Left ventricle myocardium superior (tissue), 1 donor: ENCODE measurements at places on chromosomes 5 and 9. TPM values are rescaled to one million over a fixed set of nuclear protein-coding genes. Genes with fewer than 3 reads are reported as not detected.

The ANKRD31 gene
- not detected for total RNA-seq

The GALNT12 gene
- total RNA-seq: 0.64 TPM

The LECT2 gene
- not detected for total RNA-seq

The FOCAD gene
- total RNA-seq: 29.0 TPM

The HMCN2 gene
- total RNA-seq: 7.3 TPM

The IFNK gene
- not detected for total RNA-seq

The EXOSC3 gene
- total RNA-seq: 17.9 TPM

The FAM221B gene
- not detected for total RNA-seq

The FCN1 gene
- 5.7 TPM for total RNA-seq

DNA sequence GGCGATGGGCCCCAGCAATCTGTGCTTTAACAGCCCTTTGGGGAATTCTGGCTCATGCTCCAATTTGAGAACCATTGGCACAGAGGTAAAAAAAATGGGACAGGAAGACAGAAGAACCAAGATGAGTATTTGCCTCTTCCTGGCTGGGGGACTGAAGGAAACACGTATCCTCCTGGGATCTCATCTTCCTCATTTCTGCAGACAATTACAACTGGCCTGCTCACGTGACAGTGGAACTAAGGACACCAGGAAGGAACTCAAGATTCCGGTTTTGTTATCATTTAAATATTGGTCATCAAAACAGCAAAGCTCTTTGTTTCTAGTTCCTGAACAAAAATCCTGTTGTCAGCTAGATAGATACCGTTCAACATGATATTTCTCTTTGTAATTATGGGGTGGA lies 216.0 kb upstream of the DAP start:
- no peak for DNase-seq

DNA sequence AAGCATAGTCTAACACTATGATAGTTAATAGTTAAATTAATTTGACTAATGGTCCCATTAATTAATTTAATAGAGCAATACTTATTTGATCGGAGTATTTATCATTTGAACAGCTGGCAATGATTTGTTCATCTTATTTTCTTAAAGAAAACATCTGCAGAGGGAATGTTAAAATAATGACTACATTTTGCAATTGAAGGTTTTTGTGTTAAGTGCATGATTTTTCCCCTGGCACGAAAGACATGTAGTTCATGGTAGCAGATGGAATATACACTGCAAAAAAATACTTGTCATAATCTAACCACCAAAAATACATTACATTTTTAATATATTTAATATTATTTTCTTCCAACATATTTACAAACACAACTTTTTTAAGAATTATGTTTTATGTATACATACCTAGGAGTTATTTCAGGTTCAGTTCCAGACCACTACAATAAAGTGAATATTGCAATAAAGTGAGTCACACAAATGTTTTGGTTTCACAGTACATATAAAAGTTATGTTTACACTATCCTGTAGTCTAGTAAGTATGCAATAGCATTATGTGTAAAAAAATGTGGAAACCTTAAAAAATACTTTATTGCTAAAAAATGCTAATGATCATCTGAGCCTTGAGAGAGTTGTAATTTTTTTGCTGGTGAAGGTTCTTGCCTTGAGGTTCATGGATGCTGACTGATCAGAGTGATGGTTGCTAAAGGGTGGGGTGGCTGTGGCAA lies 292.6 kb upstream of the DAB2 start:
- no peak for DNase-seq

DNA sequence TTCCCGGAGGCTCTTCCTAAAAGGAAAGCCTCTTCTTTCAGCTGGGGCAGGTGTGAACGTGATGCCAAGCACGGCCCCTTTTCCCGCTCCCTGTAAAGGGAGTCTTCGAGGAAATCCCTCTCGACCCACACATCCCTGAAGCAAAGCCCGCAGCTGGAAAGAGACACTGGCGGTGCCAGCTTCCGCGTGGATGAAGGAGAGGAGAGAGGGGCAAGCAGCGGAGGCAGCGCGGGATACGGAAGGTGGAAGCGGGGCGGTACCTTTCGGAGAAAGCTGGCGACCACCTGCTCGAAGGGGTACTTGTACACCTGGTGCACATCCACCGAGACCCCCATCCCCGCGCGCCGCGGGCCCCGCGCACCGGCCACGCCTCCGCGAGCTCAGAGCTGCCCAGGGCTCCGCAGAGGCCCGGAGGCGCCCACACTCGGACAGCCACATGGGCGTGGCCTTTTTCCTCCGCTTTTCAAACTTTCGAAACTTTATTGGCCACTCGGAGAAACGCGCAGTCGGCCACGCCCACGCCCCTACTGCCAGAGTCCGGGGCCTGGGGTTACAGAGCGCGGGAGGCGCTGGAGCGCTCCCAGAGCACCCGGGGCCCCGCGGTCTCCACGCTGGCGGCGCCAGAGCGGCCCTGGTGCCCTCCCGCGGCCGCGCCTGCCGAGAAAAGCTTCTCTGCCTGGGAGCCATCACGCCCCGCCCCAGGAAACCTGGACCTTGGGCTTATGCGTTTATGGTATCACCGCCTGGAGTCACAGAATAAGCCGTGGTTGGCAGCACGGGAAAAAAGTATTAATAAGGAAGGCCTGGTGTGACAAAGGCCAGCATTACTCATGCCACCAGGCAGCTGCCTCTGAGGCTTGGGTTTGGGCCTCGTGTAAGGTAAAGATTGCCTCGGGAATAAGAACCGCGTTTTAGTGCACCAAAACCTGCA lies at the start of gene PRELID2:
Gene PRELID2 (minus strand): TSS at position 426 of the 931 bp plus-strand sequence. CDS start 91 bp downstream, at position 335.
- DNase-seq: peak; percentile 94

DNA sequence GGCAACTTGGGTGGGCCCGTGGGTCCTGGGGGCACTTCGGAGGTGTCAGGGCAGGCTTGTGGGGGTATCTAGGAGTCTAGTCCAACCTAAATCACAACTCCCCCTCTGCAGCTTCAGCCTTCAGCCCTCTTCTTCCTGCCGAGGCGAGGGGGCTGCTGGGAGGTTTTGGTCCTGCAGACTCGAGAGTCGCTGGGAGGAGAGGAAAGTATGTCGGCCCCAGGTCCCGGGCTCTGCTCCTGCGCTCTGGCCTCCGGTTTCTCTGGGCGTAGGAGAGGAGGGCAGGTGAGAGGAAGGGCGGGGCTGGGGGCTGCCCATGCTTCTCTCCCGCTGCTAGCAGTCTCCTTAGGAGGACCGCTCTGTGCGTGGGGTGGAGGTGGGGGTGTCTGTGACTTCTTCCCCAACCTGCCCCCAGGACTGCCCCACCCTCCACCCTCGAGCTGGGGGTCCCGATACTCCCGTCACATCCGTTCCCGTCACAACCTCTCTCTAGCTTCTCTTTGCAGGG lies 139.8 kb upstream of the COL5A1 start:
- no peak for DNase-seq

GRCh38 chr9:76561900-76562299 lies 102.9 kb downstream of the GCNT1 start:
- DNase-seq: no peak

DNA sequence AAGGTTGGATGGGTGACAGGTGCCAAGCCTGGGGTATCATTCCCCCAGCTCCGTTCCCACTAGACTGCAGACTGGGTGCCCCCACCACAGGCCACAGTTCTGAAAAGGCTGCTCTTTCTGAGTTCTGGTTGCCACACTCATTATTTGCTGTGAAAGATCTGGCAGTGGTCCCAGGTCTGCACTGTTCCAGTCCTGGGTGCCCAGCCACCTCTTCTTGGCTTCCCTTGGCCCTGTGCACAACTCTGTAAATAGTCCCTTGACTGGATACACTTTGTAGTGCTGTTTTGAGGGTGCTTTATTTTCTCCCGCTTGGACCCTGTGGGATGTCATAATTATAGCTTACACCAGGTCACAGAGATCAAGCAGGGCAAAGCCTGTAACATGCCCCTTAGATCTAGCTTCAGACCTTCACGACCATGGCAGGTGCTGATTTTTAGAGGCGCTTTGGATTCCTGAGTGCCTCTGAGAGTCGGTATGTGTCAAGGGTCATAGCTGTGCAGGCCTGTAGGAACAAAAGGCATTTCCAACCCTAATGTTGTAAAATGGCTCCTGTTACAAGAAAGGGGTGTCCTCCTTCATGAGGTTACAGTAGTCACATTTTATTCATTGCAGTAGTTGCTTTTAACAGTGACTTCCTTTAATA lies 344.9 kb downstream of the ICE1 start:
- DNase-seq: peak; percentile 67

- no peak for DNase-seq
Observed at GRCh38 chr5:63697811-63698210, 264.4 kb downstream of the HTR1A start.

GRCh38 chr5:34895641-34896419 lies 19.5 kb downstream of the RAD1 start:
- no peak for DNase-seq

GRCh38 chr9:135714242-135715055 lies 12.5 kb downstream of the KCNT1 start:
- DNase-seq: no peak

GRCh38 chr9:128912270-128912853 lies 8.4 kb upstream of the PHYHD1 start:
- no peak for DNase-seq

DNA sequence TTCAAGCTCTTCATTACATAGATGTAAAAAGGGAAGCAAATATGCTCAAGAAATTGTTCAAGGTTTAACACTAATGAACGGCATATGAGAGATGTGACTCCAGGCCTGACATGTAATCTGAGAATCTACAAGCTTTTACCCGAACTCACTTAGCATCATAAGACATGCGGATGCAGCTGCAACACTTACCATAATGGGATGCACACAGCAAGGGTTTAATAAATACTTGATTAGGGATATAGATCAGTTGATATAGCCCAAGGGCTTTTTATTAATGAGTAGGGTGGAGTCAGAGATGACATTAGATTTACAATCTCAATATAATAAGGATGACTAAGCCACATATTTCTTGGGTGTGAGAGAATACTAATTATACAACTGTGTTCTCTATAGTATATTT lies 2215.5 kb downstream of the MAT2B start:
- DNase-seq: no peak

DNA sequence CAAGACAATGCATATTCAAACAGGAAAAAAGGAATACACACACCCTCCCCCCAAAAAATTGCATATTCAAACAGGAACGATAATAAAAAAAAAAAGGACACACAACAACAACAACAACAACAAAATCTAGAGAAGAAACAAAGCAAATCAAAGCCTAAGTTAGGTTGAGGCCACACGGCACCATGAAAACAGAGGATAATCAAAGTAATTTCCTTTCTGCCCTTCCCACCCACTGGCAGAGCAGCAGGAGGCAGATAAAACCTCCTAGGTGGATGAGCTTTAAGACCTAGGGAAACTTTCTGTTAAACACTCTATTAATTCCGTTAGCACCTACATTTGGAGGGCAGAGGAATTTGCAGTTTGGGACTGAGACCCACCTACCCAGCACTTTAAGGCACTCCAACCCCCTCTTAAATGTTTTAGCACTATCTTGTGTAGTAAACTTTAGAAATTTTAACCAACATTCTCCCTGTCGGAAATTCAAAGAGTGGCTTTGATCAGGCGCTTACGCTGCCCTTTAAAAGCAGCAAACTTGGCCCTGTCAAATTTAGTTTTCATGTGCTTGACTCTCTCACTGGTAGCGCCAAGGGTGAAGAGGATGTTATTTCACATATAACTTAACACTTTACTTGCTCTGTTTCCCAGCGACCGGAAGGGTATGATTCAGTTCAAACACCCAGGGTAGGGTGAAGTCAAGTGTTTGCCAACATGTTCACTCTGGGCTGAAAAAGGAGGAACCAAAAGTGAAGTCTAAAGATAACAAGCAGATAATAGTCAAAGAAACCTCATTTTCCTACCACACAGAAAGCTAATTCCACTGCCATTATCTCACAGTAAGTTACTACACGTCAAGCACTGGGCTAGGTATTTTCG lies 9.2 kb downstream of the ENC1 start:
- no peak for DNase-seq

GRCh38 chr5:35408146-35408545 lies 177.9 kb upstream of the PRLR start:
- no peak for DNase-seq

- no peak for DNase-seq
Observed at GRCh38 chr5:103927739-103928138, 365.1 kb upstream of the NUDT12 start.

DNA sequence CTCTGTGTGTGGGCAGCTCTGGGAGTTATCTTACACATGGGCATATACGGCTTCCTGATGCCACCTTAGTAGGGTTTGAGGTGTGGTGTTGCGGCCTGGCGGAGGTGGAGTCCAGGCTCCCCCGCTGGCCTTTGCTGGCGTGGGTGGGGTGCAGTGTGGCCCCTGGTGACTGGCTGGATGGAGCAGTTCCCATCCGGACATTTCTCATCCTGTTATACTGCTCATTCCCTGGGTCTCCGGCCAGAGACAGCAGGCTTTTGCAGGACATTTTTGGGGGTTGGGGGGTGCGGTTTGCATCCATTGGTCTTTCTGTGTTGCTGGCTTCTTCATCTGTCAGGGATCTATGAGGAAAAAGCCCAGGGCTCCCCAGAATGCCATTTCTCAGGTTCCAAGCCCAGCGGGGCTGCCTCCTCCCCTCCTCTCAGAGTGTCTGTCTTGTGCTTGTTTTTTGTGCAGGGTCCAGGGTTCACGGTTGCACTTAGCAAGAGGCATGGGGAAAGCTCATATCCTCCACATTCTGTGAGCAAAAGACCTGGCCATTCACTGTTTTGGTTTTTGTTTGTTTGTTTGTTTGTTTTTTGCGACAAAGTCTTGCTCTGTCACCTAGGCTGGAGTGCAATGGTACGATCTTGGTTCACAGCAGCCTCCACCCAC lies 22.3 kb downstream of the NDUFS6 start:
- DNase-seq: no peak

DNA sequence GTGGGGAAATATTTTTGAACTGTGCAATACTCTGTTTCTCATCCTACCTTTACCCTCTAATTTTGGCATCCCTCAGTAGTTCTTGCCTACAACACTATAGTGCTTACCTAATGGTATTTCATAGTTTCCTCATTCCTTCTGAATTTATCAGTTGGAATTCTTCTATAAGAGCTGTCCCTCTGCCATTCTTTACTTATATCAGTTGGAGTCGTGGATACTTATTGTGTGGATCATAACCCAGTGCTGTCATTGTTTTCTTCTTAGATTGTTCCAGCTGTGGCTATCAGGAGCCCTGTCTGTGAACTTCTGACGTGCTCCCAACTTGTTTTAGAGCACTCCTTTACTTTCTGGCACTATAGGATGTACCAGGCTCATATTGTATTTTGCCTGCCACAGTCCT lies 146.1 kb upstream of the OTULINL start:
- no peak for DNase-seq

DNA sequence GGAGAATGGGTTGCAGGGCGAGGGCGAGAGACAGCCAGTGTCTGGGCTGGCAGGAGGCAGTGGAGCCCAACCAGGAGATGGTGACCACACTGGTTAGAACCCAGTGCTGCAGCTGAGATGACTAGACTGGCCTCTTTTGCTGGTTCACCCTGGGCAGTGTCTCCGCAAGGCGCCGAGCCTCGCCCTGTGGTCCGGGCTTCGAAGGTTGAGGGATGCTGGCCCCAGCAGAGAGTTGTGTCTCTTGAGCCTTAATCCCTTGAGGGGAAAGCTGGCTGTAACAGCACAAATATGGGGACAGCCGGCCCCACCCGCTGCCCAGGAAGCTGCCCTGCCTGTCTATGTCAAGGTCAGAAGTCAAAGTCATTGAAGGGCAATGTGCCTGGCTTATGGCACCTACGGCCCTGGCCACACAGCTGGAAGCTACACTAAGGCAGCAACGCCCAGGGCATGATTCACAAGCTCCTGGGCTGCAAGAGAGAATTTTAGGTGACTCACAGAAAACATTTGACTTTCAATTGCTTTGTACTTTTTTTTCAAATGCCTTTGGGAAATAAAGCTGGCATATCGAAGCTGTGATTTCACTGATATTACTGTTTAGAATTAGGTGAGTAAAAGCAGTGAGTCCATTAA lies 33.3 kb downstream of the NKX2-5 start:
- DNase-seq: no peak

- DNase-seq: no peak
Observed at GRCh38 chr9:111601237-111602018, 2.0 kb upstream of the PTGR1 start.
